ENCODE measurements at places on chromosomes 11 and 22. TPM values are rescaled to one million over a fixed set of nuclear protein-coding genes. Genes with fewer than 3 reads are reported as not detected.

- no peak for DNase-seq
These were observed 9.5 kb downstream of the OR5P2 start for GRCh38 chr11:7787239-7787638.

DNA sequence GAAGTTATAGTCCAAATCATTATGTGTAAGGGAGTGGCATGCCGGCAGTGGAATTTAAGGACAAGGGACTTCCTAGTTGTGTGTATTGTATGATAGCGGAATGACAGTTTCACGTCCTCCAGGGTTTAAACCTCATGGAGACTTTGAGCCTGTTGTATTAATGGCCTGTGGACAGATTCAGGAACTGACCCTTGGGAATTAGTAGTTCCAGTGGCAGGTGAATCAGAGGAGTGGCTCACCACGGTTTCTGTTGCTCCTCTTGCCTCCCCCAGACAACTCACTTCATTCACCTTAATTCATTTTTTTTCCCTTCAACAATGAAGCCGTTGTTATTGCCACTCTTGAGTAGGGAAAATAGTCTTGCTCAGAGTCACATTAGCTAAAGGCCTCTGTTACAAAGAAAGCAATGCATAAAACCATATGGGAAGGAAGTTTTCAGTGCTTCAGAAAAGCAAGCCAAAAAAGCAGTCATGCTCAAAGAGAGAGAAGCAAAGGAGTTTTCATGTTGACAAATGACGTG, 22.6 kb downstream of the AMOTL1 start:
- DNase-seq: no peak

GRCh38 chr11:82577246-82577645, 156.4 kb downstream of the FAM181B start:
- DNase-seq: no peak

- peak; percentile 59 for DNase-seq
These were observed 15.8 kb upstream of the SIK2 start for GRCh38 chr11:111586388-111586831.

DNA sequence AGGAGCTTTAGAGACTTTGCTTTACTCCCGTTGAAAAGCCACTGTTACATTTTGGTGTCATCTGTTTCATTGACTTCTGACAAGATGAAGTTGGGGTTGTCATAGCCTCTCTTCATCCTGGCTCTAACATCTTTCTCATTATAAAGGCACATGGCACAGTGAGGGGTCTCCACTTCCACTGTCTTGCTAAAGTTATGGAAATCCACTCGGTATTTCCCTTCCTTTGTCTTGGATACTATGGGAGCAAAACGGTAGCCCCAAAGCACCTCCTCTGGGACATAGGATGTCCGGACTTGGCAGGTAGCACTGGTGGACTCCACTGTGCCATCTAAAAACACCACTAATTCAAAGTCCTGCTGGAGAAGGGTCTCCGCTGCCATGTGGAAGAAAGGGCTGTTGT, 28.0 kb downstream of the KCNJ1 start:
- no peak for DNase-seq

DNA sequence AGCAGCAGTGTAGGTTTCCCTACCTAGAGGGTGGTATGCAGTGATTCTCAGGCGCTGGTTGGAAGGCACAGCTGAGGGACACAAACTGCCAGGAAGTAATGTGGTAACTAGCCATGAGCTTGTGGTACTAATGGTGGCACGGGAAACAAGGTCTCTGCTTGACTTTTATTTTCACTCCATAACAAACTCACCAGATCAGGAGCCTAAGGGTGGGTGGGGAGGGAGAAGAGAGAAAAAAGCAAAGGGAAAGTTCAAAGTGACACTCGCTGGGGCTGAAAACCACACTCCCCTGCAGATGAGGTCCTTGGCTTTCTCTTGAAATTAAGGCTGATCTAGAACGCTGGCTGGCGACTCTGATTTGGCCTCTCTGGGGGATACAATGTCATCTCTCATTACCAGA, 22.0 kb downstream of the TRAF6 start:
- no peak for DNase-seq

The HORMAD2 gene
- not detected for polyA plus RNA-seq

The TCN1 gene
- polyA plus RNA-seq: not detected

The TRIM49 gene
- polyA plus RNA-seq: not detected

The OR2AT4 gene
- not detected for polyA plus RNA-seq

The GLYATL1 gene
- polyA plus RNA-seq: not detected

The DSCAML1 gene
- not detected for polyA plus RNA-seq
